ENCODE measurements at places on chromosomes 3 and 15.

DNA sequence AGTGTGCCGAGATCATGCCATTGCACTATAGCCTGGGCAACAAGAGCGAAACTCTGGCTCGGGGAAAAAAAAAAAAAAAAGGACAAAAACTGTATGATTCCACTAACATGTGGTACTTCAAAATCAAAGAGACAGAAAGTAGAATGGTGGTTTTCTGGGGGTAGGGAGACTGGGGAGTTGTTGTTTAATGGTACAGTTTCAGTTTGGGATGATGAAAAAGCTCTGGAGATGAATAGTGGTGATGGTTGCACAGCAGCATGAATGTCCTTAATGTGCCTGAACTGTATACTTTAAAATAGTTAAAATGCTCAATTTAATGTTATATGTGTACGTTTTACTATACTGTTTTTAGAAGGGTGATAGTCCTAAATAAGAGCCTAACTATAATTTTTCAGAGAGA is 27.4 kb downstream of the RAD51 start:
- H3K27ac ChIP-seq, result no peak overlapping the region
- no peak for DNase-seq
- H3K4me1 ChIP-seq, result no peaks in the 10 kb centered on the region
- no peaks in the 10 kb centered on the region for H3K27me3 ChIP-seq
- no peak overlapping the region for H3K4me3 ChIP-seq
- no peaks in the 10 kb centered on the region for H3K36me3 ChIP-seq

DNA sequence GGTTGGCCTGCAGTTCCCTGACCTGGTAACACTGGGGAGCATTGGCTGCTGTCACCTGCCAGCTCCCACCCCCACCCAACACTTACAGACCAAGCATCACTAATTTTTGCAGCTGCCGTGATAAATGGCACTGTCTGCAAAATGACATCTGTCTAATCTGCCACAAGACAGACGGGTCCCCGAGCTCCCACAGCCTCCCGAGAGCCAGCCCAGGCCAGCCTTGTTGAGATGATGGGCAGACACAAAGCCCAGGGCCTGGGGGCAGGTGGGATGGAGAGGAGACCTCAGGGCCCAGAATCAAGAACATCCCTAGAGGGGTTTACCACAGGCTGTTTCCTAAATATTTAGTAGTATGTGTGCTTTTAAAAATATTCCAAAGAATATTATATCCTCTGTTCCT is 203.4 kb downstream of the TBC1D2B start:
- H3K27me3 ChIP-seq, result no peaks in the 10 kb centered on the region
- H3K36me3 ChIP-seq, result no peaks in the 10 kb centered on the region
- H3K4me3 ChIP-seq, result no peak overlapping the region
- DNase-seq, result no peak
- H3K27ac ChIP-seq, result no peak overlapping the region

DNA sequence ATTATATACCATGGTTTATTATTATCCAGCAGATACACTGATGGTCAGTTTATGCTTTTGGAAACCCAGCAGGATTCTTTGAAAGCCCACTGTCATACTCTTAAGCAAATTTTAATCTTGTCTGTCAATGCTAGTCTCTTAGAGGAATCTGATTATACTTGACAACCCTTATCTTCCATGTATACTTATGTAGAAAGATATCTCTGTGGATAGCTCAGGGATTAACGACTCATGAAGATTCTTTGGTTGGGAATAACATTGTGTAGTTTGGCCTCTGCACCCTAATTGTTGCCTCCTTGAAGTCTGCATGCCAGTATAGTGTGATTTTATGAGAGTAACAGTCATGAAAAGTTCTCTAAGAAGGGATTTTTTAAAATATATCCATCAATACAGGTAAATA is 33.0 kb downstream of the FILIP1L start:
- DNase-seq, result no peak
- H3K27ac ChIP-seq, result no peak overlapping the region
- peaks cover 12% of the 10 kb centered on the region for H3K4me1 ChIP-seq
- H3K4me3 ChIP-seq, result no peak overlapping the region
- no peaks in the 10 kb centered on the region for H3K27me3 ChIP-seq

GRCh38 chr3:170414202-170414663 is 4.4 kb upstream of the CLDN11 start:
- no peaks in the 10 kb centered on the region for H3K36me3 ChIP-seq
- H3K4me1 ChIP-seq, result peaks cover 7% of the 10 kb centered on the region
- H3K27ac ChIP-seq, result no peak overlapping the region
- peak; percentile 20 for DNase-seq
- H3K4me3 ChIP-seq, result no peak overlapping the region
- no peaks in the 10 kb centered on the region for H3K27me3 ChIP-seq

- no peak overlapping the region for H3K4me3 ChIP-seq
- H3K4me1 ChIP-seq, result peaks cover 45% of the 10 kb centered on the region
- no peak overlapping the region for H3K27ac ChIP-seq
- no peak for DNase-seq
- no peaks in the 10 kb centered on the region for H3K27me3 ChIP-seq
- no peaks in the 10 kb centered on the region for H3K36me3 ChIP-seq
Observed at GRCh38 chr3:177340243-177340830, 143.1 kb upstream of the TBL1XR1 start.

DNA sequence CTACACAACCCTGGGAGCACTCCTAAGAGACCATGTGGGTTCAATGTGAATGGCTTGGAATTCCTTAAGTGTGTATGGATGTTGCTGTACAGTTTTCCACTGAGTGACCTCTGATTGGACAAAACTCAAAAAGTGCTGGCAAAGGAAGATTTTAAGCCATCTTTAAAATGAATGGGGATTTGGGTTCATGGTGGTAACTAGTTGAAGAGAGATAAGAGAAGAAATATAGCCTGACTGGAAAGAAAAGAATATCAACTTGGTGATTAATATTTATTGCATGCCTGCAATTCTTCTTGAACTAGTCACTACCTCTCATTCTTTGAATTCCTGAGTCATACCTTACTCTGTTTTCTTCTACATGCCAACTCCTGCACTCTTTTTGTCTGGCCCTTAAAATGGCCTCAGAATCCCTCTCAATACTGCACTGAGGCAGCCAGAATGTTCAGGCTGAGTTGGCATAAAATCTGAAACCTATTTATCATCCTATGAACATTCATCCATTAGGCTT is 124.7 kb downstream of the RPL22L1 start:
- no peak overlapping the region for H3K4me3 ChIP-seq
- no peak for DNase-seq
- H3K4me1 ChIP-seq, result peaks cover 4% of the 10 kb centered on the region
- no peak overlapping the region for H3K27ac ChIP-seq

DNA sequence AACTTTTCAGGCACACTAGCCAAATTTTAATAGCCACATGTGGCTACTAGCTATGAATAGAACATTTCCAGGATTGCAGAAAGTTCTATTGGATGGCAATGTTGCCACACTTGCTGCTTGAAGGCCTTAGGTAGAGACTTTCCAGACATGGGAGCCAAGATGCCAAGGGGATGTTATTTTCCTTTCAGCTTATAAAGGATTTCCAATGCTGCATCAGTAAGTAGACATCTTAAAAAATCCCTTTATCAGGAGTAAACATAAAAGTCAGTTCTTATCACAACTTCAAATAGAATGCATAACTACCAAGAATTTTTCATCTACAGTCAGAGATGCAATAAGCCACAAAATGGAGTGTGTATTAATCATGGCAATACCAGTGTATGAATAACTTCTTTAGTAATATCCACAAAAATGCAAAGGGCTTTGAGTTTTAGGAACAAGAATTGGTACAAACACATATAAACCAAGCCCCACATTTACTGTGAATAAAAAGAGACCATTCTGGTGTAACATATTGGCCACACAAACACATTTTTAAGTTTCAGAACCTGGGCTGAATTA is 457.1 kb upstream of the ADAMTS9 start:
- DNase-seq, result no peak
- H3K27me3 ChIP-seq, result no peaks in the 10 kb centered on the region
- H3K36me3 ChIP-seq, result no peaks in the 10 kb centered on the region
- H3K4me3 ChIP-seq, result no peak overlapping the region
- H3K4me1 ChIP-seq, result no peaks in the 10 kb centered on the region
- H3K27ac ChIP-seq, result no peak overlapping the region

GRCh38 chr15:85491691-85492090 is 111.3 kb downstream of the AKAP13 start:
- H3K27ac ChIP-seq, result no peak overlapping the region
- no peak for DNase-seq
- H3K27me3 ChIP-seq, result no peaks in the 10 kb centered on the region
- peaks cover 46% of the 10 kb centered on the region for H3K4me1 ChIP-seq

GRCh38 chr3:188875413-188875812 is 296.4 kb upstream of the TPRG1 start:
- H3K27ac ChIP-seq, result no peak overlapping the region
- no peak overlapping the region for H3K4me3 ChIP-seq
- no peaks in the 10 kb centered on the region for H3K4me1 ChIP-seq
- H3K36me3 ChIP-seq, result no peaks in the 10 kb centered on the region
- no peaks in the 10 kb centered on the region for H3K27me3 ChIP-seq

GRCh38 chr15:44011238-44011854 is 183.7 kb downstream of the FRMD5 start:
- no peak overlapping the region for H3K4me3 ChIP-seq
- no peaks in the 10 kb centered on the region for H3K36me3 ChIP-seq
- peaks cover 22% of the 10 kb centered on the region for H3K4me1 ChIP-seq
- DNase-seq, result no peak
- no peak overlapping the region for H3K27ac ChIP-seq

DNA sequence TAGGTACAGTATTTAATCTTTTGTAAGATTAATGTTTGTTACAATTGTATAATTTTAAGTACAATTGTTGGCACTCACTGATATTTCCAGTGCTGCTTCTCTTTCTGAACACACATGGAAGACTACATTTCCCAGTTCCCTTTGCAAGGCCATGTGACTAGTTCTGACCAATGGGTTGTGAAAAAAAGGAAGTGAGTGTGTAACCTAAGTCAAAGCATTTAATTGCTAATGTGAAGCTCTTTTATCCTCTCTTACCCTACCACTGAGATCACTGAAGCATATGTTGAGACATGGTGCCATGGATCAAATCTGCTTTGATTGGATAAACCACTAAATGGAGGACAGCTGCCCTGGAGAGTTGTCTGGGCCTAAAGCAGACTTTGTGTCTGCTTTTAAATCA is 83.9 kb upstream of the PLXND1 start:
- peaks cover 25% of the 10 kb centered on the region for H3K4me1 ChIP-seq
- no peaks in the 10 kb centered on the region for H3K27me3 ChIP-seq
- H3K36me3 ChIP-seq, result no peaks in the 10 kb centered on the region
- DNase-seq, result no peak
- H3K27ac ChIP-seq, result no peak overlapping the region

DNA sequence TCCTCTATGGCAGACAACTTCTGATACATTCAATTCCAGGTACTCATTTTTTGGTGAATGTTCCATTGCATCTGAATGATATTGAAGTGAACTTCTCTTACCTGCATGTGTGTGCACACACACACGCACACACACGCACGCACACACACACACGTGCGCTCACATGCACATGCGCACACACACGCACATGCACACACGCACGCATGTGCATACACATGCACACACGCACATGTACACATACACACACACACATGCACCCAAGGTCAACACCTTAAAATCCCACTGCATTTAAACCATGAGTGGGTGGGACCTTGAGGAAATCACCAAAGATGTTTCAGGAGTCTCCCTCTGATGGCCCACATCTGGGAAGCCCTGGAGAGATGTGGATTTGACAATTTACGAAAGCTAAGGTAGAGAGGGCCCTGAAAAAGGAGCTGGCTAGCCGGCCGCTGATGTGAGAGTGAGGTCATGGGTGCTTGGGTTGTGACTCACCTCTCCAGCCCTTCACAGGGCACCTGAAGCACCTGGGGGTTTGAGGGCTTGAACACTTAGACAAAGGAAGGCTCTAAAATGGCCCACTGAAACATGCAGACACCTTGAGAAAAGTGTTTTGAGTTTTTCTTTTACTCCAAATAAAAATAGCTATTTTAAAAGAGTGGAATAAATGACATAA is 269.1 kb upstream of the LRRFIP2 start:
- H3K4me3 ChIP-seq, result no peak overlapping the region
- no peaks in the 10 kb centered on the region for H3K36me3 ChIP-seq
- no peaks in the 10 kb centered on the region for H3K27me3 ChIP-seq
- peak; percentile 64 for DNase-seq

GRCh38 chr3:98734306-98734705 is 28.8 kb upstream of the ST3GAL6 start:
- no peak overlapping the region for H3K4me3 ChIP-seq
- DNase-seq, result no peak
- H3K27ac ChIP-seq, result no peak overlapping the region
- no peaks in the 10 kb centered on the region for H3K27me3 ChIP-seq
- H3K36me3 ChIP-seq, result no peaks in the 10 kb centered on the region

GRCh38 chr15:23438816-23439466 is 8.1 kb downstream of the GOLGA6L2 start:
- no peaks in the 10 kb centered on the region for H3K27me3 ChIP-seq
- DNase-seq, result no peak
- H3K36me3 ChIP-seq, result no peaks in the 10 kb centered on the region
- H3K4me3 ChIP-seq, result no peak overlapping the region
- no peak overlapping the region for H3K27ac ChIP-seq

DNA sequence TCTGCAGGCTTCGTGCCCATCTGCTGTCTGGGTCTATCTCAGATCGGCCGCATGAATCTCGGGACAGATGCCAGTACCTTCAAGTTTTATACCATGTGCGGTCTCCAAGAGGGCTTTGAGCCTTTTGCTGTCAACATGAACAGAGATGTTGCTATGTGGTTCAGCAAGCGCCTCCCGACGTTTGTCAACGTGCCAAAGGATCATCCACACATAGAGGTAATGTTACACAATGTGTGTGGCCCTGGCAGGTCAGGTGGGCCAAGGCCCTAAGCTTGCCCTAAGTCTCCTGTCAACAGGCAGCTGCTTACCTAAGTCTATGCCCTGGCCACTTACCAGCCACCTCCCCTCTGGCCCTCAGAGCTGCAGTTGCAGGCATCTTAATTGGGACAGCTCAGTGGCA is 324.0 kb upstream of the CHRM5 start:
- H3K36me3 ChIP-seq, result no peaks in the 10 kb centered on the region
- no peak overlapping the region for H3K4me3 ChIP-seq
- no peak for DNase-seq
- H3K4me1 ChIP-seq, result no peaks in the 10 kb centered on the region
- no peaks in the 10 kb centered on the region for H3K27me3 ChIP-seq

DNA sequence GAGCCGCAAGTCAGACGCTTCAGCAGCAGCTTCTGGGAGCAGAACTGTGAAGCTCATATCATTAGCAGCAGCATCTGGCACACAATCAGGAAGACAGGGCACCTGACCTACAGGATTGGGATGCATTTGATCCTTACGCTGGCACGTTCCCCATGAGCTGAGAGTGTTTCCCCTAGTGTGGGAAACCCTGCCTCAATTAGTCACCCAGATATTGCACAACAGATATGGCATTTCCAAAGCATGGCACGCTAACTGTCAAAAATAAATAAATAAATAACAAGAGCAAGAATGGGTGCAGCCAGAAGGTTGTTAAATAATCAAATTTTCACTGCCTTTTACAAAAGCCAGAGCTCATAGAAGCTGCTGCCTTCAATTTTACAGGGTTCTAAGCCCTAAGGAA is 189.6 kb upstream of the THBS1 start:
- H3K36me3 ChIP-seq, result no peaks in the 10 kb centered on the region
- DNase-seq, result no peak
- no peaks in the 10 kb centered on the region for H3K4me1 ChIP-seq
- H3K27ac ChIP-seq, result no peak overlapping the region
- no peak overlapping the region for H3K4me3 ChIP-seq

Data from thyroid gland (tissue), 4 donors.